ENCODE measurements at places on chromosomes 12 and 14. TPM values are rescaled to one million over a fixed set of nuclear protein-coding genes. Genes with fewer than 3 reads are reported as not detected.

The GLS2 gene
- 0.58 TPM for total RNA-seq

The GLI1 gene
- total RNA-seq, result 0.19 TPM

The MFAP5 gene
- total RNA-seq, result not detected

DNA sequence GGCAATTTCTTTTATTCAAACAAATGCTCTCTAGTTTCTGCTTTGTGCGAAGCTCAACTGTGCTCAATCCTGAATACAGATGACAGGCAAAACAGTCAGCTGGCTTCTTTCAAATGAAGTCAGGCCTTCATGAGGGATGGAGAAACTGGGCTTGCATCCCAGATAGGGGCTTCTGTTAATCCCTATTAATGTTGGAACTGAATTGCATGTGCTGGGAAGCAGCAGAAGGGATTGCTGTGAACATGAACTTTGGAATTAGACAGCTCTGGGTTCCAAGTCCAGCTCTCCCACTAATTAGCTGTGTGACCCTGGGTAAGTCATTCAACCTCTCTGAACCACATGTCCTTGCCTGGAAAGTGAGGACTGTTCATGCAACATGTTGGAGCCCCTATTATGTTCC lies 21.1 kb upstream of the CORO1C start:
- no peak for DNase-seq

Data from glomerular endothelial cell (primary cell).